Hypothalamus (tissue), 51 donors: ENCODE measurements at places on chromosomes 7 and 10.

DNA sequence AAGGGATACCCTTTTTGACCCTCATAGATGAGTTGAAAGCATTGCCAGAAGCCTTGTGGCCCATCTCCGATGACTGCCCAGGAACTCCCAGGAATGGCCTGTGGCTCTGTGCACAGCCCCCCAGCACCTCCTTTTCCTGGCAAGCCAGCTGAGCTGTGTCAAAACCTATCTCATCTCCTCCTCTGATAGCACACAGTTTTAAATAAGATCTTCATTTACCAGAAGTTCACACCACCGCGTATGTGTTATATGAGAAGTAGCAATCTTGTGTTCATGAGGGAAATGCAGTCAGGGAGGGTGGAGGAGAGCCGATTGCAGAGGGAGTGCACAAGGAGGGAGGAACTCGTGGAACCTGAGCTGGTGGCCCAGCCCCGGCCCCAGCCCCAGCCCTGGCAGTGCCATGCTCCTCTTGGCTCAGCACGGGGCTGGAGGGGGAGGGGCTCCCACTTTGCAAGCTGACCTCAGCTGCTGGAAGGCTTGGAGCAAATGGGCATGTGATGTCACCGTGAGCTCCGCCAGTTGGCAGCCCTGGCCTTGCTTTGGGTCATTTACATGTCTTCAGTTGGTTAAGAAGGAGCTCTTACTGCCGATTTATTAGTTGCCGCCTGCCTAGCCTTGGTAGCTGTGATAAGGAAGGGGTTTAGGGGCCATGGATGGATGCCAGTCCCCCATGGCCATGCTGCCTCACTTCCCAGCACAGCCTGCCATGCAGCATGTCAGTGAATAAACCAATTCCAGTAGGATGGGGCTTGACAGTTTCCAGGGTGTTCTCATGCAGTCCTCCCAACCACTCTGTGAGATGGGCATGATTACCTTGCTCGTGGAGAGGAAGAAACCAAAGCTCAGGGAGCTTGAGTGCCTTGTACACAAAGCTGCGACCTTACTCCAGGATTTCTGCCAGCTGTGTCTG lies 20.0 kb downstream of the UNC5B start:
- DNase-seq = peak; percentile 98

- DNase-seq = no peak
Observed at GRCh38 chr10:78255796-78256638, 222.4 kb downstream of the RPS24 start.

GRCh38 chr10:68950598-68950997 lies 5.4 kb upstream of the DDX21 start:
- no peak for DNase-seq

DNA sequence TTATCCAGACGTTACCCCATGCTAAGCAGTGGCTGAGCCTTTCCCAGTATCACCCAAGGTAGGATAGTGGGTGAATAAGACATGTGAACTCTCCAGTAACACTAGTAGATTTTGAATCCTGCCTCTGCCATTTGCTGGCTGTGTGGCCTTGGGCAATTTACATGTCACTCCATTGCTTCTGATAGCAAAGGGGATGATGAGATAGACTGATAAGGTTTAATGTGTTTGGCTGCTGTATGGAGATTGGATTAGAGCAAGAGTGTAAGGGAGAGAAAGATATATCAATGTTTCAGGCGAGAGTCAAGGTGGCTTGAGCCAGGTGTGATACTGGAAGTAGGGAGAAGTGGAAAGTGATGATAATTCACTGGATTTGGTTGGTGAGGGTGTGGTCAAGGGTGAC lies 40.1 kb upstream of the EEPD1 start:
- DNase-seq = no peak

- DNase-seq = no peak
Observed at GRCh38 chr10:76036962-76037361, 605.5 kb downstream of the LRMDA start.

DNA sequence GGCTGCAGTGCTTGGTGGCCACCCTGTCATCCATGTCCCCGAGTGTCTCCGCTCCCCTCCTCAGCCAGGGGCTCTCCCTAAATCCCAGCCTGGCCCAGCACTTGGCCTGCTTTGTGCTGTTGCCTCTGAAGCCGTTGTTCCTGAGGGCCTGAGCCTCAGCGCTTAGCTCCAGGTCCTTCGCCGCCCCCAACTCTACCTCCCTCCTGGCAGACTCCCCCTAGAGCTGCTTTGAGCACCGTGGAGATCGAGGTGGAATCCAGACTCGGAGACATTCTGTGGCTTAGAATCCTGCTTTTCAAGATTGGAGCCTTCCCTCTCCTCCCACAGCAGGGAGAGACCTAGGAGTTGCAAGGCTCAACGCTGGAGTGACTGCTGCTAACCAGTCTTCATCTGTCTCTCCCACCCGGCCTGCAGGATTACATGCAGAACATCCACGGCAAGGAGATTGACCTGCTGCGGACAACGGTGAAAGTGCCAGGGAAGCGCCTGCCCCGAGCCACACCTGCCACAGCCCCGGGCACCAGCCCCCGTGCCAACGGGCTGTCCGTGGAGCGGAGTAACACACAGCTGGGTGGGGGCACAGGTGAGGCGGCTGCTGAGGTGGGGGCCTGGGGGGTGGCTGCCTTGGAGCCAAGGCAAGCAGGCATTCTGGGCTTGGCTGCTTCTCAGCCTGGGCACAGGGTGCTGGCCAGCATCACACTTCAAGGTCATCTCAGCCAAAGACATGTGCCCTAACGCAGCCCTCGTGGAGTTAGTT lies 33.3 kb downstream of the GBX1 start:
- DNase-seq = no peak

DNA sequence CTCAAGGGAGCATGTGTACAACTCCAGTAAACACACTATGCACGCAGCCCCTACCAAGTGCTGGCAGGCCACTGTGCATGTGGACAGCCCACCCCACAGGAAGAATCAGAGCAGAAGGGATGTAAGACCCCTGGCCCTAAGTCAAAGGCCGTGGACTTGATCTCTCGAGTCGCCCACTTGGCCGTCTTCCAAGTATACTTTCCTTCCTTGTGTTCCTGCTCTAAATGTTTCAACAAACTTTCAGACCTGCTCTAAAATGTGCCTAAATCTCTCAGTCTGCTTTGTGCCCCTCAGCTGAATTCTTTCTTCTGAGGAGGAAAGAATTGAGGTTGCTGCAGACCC lies 21.1 kb upstream of the NOM1 start:
- no peak for DNase-seq

DNA sequence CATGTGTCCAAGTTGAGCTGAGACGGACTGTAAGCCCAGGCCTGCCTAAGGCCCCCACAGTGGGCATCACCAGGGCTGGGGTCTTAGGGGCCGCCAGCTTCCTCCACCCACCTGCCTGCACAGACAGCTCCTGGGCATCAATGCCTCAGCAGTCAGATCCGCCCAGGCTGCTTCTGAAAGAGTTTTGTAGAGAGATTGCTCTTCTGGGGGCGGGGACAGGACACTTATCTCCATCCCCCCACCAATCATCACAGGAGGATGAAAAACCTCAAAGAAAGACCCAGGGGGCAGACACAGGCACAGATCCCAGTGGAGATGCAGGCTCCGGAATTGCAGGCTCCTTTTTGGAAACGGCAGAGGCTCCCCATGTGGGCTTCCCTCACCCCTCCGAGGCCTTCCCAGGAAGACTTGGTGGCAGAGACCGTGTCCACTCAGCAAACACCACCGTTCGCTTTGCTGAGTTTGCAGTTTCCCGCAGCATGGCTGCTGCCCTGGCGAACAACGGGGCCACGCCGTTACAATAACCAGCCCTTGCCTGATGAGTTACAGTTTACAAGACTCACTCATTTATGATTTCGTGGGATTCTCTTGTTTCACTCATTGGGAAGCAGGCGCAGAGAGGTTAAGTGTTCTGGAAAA lies 96.4 kb downstream of the MKI67 start:
- no peak for DNase-seq

- DNase-seq = no peak
Observed at GRCh38 chr7:138608275-138608674, 92.9 kb downstream of the SVOPL start.

DNA sequence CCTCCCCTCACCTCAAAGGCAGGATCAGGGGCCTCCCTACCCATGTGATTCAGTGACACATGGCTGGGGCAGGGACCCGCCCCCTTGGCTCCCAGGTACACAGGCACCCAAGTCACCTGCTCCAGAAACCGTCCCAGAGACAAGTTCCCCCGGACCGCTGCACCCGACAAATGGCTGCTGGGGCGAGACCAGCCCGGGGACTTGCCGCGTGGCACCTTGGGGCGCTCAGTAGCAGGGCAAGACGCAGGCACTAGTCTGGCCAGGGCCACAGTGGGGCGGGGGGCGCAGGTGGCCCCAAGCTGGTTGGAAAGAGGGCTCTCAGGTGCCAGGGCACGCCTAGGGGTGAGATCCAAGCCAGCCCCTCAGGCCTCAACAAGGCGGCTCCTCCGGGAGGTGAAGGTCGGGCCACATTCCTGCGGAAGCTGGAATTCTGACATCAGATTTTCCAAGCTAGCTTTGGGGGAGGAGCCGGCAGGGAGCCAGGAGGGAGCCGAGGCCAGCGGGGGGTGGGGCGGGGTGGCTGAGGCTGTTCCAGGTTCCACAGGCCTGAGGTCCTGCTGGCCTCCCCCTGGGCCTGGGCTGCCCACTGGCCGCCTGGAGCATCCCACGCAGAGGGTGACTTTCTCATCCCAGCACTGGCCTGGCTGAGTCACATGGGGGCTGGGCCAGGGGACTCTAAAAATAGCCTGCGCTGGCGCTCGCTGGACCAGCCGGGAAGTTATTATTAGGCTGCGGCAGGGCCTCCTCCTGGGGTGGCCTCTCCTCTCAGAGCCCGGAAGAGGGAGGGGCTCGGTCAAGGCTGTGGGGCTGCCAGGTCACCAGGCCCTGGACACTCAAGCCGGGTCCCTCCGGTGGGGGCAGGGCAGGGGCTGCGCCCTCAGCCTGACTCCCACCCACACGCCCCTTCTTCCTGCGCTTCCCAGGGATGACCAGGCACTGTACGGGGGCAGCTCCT lies 20.5 kb upstream of the INPP5A start:
- peak; percentile 55 for DNase-seq

GRCh38 chr10:79136236-79137005 lies 67.7 kb downstream of the ZMIZ1 start:
- DNase-seq = no peak

- no peak for DNase-seq
Observed at GRCh38 chr10:69069090-69070042, 18.5 kb upstream of the SRGN start.

GRCh38 chr7:86786376-86786775 lies 142.7 kb downstream of the GRM3 start:
- DNase-seq = no peak

- no peak for DNase-seq
Observed at GRCh38 chr7:105808703-105809590, 67.5 kb downstream of the ATXN7L1 start.

GRCh38 chr7:66152371-66153191 lies 37.9 kb downstream of the CRCP start:
- DNase-seq = no peak

DNA sequence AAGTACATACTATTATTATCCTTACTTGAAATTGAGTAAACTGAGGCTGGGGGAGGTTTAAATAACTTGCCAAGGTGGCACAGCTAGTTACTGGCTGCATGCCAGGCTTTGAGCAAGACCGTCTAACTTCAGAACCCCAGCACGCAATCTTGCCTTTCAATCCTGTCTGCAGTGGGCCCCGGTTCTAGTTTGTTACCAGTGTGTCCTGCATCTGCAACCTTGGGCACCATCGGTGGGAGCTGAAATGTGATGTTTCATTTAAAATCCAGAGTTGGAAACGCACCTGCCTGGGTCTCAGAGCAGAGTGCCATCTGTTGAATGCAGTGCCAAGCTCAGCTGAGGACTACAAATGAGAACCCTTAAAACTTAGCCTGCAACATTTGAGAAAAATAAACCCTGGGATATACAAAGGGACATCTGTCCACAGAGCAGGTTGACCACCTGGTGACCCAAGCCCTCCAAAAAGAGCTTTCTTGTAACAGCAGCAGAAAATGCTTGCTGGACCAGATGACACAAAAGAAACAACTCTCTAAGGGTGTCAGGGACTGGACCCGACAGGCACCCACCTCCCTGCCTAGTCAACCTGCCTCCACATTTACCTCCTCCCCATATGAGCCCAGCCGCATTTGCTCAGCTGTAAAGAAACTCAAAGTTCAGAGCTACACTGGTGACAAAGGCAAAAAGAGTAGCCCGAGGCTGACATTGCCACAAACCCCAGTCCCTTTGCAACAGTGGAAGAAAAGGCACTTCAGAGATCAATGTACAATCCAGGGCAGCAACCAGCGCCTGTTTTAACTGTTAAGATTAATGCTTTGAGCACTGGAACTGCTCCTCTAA lies 1.7 kb downstream of the SH3PXD2A start:
- DNase-seq = no peak

- no peak for DNase-seq
Observed at GRCh38 chr10:125147971-125148439, 12.4 kb downstream of the CTBP2 start.

DNA sequence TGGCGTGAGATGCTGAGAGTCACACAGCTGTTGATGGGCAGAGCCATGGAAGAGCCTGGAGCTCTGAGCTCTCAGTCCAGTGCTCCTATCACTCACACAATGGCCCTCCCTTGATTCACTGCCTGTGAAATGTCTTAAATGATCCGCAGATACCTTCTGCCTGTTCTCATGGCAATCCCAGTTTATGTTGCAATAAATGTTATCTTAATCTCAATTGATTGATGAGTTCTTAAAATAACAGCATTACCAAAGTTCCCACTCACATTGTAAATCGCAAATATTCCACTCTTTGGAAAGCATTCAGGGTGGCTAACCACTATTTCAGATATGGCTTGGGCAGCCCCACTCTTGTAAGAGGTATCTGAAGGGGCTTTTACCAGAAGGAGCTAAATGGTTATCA lies 865.5 kb downstream of the LRMDA start:
- DNase-seq = no peak

- no peak for DNase-seq
Observed at GRCh38 chr7:98056580-98056979, 50.1 kb upstream of the LMTK2 start.

DNA sequence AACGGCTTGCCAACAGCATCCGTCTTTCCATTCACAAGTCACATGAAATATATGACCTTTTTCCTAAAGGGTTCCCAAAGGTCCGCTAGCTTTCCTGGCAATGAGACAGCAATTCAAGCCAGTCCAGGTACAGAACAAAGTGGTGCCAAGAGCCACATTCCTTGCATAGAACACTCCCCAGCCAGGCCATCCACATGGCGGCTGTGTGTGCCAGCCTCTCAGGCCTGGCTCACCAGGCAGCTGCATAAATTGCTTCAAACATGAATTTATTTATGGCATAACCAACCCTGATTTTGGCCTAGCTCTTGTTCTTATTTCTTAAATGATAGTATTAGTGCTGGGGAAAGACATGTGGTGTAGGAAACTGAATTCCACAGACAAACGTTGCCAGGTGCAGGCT lies 63.7 kb upstream of the CREB5 start:
- no peak for DNase-seq

GRCh38 chr10:128511284-128511683 lies 385.1 kb upstream of the MKI67 start:
- DNase-seq = no peak

- no peak for DNase-seq
Observed at GRCh38 chr10:101643546-101643945, 51.4 kb downstream of the FBXW4 start.

DNA sequence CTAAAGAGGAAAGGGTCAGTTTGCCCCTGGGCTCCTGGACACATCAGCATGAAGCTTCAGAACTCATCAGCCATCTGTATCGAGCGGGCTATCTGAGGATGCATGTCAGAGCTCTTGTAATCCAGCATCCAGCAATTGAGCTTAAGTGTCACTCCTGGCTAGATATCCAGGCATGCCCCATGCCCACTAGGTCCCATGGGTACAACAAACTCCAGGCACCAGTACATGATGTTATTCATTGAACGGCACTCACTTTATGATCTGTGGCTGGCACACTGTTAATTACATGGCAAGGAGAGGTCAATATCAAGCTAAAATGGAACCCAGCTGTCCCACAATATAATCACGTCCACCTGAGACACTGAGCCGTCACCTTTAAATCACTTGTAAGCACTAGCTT lies 274.2 kb downstream of the ELMO1 start:
- DNase-seq = no peak
